ENCODE measurements at places on chromosomes 16 and 17.

DNA sequence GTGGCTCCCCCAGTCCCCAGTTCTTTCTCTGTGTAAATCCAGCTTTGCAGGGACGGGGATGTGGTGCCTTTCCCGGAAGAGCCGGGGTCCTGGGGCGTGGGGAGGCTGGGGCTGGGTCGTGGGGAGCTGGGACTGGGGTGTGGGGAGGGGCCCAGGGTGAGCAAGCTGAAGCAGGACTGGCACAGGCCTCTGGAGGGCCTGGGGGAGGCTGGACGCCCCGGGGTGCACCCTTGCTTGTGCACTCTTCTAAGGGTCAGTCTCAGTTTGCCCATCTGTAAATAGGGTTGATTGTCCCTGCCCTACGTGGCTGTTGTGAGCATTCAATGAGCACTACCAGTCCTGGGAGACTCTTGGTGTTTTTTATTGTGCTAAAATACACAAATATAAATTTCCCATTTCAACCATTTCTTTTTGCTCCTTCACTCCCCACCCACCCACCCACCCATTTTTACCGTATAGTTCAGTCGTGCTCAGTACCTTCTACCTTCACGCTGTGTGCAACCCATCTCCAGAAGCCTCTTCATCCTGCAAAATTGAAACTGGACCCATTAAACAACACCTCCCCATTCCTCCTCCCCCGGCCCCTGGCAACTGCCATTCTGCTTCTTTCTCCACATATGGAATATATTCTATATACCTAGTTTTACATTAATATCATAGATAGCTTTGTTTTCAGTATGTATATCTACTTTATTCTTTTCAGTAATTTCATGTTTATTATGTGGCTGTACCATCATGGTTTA is 7.8 kb upstream of the TBC1D3B start:
- no peak for DNase-seq

GRCh38 chr17:7610641-7611040 is 4.1 kb downstream of the FXR2 start:
- DNase-seq, result no peak

- no peak for DNase-seq
Observed at GRCh38 chr16:85422196-85422631, 190.9 kb upstream of the GSE1 start.

GRCh38 chr17:43754947-43755346 is 3.6 kb downstream of the SOST start:
- DNase-seq, result no peak

DNA sequence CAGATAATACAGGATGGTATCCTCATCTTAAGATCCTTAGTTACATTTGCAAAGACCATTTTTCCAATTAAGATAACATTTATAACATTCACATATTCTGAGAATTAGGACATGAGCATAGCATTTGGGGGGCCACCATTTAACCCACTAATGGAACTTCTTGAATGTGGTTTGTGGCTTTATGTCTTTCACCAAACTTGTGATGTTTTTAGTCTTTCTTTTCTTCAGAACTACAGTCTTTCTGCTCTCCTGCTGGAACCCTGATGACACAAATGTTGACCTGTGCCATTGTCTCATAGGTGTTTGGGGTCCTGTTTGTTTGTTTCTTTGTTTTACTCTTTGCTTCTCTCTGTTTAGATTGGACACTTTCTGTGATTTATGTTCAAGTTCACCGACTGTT is 23.2 kb downstream of the COX11 start:
- DNase-seq, result no peak

All from stimulated activated CD8-positive, alpha-beta memory T cell treated with anti-CD3 and anti-CD28 coated beads, Interleukin-4, amount 100 ng/mL, for 4 hours (primary cell).